Right atrium auricular region (tissue), 2 donors: ENCODE measurements at places on chromosomes 5 and 9. TPM values are rescaled to one million over a fixed set of nuclear protein-coding genes. Genes with fewer than 3 reads are reported as not detected.

- no peak for DNase-seq
These were observed 89.8 kb downstream of the UBE2R2 start for GRCh38 chr9:33906769-33907168.

Gene C8G
- not detected for total RNA-seq

DNA sequence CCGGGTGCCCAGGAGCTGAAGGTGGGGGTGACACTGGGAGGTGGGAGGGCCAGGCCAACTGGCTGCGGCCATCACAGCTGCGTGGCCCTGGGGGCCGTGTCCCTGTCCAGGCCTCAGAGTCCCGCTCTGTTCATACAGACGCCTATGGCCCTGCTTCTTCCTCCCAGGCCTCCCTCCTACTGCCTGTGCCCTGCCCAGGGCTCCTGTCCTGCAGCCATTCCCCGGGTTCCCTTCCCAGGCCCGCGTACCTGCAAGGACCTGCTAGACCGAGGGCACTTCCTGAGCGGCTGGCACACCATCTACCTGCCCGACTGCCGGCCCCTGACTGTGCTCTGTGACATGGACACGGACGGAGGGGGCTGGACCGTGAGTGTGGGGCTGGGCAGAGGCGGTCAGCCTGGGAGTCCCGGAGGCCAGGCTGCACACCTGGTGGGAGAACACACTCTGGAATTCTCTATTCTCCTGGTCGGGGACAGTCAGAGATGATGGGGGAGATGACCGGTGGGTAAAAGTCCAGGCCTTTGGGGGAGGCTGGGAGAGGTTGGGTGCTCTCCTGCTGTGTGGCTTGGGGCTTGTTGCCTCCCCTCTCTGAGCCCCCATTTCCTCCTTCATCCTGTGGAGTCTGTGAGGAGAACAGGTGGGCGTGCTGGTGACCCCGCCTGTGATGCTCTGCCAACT is 4.5 kb downstream of the FCN2 start:
- DNase-seq, result no peak

DNA sequence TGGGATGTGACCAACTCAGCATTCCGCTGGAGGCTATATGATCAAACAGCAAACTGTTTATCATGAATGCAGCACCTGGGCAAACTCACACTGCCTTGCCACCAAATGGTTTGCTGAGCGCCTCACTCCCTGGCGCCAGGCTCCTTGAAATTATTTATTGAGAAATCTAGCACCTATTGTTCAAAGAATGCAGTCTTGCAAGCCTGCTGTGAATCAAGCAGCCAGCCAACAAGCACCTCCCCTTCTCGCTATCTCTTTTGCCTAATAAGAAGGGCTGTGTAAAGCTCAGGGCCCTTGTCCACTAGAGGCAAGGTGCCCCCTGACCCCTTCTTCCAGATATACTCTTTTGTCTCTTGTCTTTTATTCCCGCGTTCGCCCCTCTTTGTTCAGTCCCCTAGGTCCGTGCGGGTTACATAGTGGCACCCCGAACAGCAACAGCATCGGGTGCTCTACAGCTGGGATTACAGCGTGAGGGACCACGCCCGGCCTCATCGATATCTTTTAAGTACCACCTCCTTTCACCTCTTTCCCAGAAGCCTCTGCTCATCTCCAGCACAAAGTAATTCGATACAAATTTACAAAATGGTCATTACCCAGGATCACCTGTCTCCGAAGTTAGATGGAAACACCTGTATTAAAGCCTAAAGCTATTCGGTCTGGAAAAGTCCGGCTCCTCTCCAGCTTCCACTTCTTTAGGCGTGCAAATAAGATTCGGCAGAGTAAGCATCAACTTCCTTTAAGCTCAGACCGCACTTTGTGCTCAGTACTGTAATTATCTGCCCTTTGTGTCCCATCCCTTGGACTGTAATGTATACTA is 896 bp downstream of the RIGI start:
- DNase-seq, result no peak
